A549 treated with Mapracorat at 1 μM for 4 hours (cell line): ENCODE measurements at places on chromosomes 13 and 19. TPM values are rescaled to one million over a fixed set of nuclear protein-coding genes. Genes with fewer than 3 reads are reported as not detected.

ZNF665 gene
- not detected in 5 replicates for total RNA-seq

ATP8A2 gene
- total RNA-seq, result 0.05 TPM in 1 of 5 replicates, not detected in the others

DAND5 gene
- 0.09 to 0.12 TPM in 2 of 5 replicates, not detected in the others for total RNA-seq

CYP4F22 gene
- total RNA-seq, result 0.08 to 0.31 TPM (median 0.18 TPM) in 5 replicates

URAD gene
- total RNA-seq, result not detected in 5 replicates
